Suppressor macrophage (primary cell): ENCODE measurements at places on chromosomes 1 and 21.

- DNase-seq: no peak
These were observed 12.4 kb downstream of the EIF4G3 start for GRCh38 chr1:21164266-21164665.

- DNase-seq: peak; percentile 40
These were observed 123.5 kb downstream of the PTPN14 start for GRCh38 chr1:214427871-214428277.

DNA sequence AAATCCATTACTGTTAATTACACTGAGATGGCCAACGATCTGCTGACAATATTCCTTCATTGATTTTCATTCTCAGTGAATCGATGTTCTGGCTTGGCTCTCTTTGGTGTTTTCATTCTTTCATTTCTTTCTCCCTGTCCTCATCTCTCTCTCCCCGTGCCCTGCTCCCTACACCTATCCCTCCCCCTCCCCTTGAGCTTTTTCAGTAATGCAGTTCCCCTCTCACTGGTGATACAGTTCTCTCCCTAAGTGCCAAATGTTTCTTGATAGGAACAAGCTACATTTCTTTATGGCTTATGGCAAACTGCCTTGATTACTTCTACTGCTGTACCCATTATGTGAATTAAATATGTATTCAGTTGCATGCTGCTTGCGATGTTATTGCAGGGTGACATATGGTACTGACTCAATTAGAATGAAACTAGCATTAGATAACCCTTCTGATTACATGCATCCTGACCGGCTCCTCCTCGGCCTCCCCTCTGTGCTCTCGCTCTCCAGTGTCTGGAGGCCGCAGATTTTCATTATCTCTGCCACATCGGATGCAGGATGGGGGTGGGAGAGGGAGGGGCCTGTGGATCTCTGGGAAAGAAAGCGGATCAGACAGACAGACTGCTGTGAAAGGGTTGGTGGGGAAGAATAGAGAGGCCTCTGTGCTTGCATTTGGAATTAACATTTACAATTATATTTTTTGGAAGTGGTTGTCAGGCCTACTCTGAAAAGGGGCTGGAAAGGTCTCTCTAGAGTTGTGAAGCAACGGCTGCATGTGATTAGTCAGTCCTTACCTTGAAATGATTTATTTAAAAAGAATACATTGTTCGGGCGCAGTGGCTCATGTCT, 130.9 kb downstream of the PBX1 start:
- no peak for DNase-seq

- no peak for DNase-seq
These were observed 17.2 kb downstream of the THEMIS2 start for GRCh38 chr1:27889506-27889905.

DNA sequence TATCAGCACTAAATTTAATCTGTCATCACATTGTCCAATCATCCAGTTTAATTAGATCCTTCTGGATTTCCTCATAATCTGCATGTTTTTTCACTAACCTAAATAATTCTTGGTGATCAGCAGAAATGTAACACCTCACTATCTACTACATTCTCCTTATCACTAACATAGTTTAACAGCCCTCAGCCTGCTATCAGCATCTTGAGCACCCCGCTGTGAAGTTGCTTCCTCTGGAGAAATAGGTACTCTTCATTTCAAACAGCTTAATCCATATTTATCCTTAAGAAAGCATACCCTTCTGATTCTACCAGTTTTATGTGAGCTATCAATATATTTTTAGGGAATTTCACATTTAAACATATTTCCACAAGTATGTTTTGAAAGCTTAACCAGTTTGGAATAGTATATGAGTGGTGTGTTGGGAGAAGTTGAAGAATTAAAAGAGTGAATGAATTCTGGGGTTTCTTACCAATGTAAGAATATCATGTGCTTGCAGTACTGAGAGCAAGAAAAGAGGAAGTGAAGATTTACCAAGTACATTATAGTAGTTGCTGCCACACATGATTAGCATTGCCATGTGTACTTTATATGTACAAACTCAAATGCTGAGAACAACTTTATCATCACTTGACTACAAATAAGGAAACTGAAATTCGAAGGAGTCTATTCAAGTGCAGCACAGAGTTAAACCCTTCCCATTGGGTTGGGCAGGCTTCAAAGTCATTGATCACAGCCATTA, 771.1 kb upstream of the ADGRL4 start:
- DNase-seq: no peak

- no peak for DNase-seq
These were observed 339.3 kb upstream of the NR5A2 start for GRCh38 chr1:199688133-199688676.

- DNase-seq: no peak
These were observed at the start of gene HCRTR1 for GRCh38 chr1:31617218-31617915. HCRTR1 (plus strand) TSS chr1:31617689; CDS start chr1:31619193, 1,504 bp downstream.

GRCh38 chr1:247316590-247317197, 15.0 kb downstream of the ZNF496 start:
- no peak for DNase-seq

DNA sequence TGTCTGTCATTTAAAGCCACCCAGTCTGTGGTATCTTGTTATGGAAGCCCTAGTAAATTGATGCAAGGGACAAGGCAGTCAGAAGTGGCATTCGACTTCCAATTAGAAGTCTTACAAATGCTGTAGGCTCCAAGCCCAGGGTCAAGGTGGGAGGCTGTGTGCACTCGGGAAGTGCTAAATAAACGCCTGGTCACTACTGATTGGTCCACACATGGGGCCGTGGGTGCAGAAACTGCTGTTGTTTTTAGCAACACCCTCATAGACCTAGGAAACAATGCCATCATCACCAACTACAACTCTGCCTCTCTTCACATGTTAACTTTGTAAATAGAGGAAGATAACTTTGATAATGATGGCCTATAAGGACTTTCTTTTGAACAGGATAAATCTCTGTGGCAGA, 20.2 kb upstream of the ZBTB21 start:
- DNase-seq: peak; percentile 54

GRCh38 chr1:9442278-9442846, 96.9 kb upstream of the SLC25A33 start:
- DNase-seq: no peak

- peak; percentile 82 for DNase-seq
These were observed 70.8 kb upstream of the RHOU start for GRCh38 chr1:228664399-228664914.

DNA sequence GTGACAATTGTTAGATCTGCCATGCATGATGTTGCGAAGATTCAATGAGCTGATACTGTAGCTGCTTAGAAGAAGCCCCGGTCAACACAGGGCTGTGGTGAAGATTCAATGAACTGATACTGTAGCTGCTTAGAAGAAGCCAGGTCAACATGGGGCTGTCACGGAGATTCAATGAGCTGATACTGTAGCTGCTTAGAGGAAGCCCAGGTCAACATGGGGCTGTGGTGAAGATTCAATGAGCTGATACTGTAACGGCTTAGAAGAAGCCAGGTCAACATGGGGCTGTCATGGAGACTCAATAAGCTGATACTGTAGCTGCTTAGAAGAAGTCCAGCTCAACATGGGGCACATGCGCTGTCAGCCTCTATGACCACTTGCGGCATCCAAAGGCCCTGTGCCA, 18.8 kb upstream of the BACE2 start:
- no peak for DNase-seq

- peak; percentile 71 for DNase-seq
These were observed 548 bp upstream of the CDC20 start for GRCh38 chr1:43358121-43358745.

GRCh38 chr1:204725821-204726448, 40.4 kb upstream of the LRRN2 start:
- no peak for DNase-seq

DNA sequence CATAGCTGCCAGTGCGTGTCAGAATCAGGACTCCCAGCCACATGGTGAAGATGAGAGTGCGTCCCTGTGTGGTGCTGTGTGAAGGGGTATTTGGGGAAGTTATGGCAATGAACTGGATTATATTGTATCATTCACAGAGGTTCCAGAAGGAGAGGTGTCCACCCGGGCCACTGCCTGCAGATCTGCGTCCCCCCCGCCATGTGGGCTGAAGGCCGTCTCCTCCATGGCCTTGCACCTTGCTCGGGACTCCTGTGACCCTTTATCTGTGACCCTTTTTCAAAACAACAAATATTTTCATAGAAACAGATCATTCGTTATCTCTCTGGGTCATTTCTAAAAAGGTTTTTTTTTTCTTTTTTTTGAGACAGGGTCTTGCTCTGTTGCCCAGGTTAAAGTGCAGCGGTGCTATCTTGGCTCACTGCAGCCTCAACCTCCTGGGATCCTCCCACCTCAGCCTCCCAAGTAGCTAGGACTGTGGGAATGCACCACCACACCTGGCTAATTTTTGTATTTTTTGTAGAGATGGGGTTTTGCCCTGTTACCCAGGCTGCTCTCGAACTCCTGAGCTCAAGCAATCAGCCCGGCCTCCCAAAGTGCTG, 120.2 kb upstream of the ERRFI1 start:
- DNase-seq: no peak

DNA sequence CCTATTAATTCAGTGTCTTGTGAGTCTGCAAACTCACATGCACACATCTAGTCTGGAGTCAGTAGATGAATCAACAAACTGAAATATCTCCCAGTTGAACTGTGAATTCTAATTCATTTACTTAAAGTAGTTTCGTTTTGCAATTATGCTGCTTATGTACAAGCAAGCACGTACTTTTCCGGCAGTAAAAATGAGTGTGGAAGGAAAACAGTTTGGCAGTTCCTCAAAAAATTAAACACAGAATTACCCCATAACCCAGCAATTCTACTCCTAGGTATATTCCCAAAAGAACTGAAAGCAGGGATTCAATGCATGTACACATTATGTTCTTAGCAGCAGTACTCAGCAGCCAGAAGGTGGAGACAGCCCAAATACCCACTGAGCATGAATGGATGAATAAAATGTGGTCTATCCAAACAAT, 49.3 kb downstream of the GNB1 start:
- peak; percentile 52 for DNase-seq

DNA sequence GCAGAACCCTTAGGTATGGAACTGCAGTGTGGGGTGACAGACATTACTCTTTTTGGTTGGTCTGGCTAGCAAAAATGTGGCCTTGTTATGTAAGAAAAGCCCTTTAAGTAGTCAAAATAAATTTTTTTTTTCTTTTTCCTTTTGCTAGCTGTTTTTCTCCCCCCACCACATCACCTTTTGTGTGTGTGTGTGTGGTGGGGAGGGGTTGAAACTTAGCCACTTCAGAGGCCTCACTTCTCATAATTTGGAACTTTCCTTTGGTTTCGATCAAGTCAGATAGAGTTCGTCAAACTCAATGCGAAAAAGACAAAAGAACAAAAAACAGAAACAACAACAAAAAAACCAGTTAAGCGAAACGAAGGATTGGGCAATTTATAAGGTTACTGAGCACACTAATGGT, 1.9 kb upstream of the PRMT2 start:
- DNase-seq: no peak

GRCh38 chr1:94846308-94846707, 26.2 kb downstream of the SLC44A3 start:
- DNase-seq: no peak

DNA sequence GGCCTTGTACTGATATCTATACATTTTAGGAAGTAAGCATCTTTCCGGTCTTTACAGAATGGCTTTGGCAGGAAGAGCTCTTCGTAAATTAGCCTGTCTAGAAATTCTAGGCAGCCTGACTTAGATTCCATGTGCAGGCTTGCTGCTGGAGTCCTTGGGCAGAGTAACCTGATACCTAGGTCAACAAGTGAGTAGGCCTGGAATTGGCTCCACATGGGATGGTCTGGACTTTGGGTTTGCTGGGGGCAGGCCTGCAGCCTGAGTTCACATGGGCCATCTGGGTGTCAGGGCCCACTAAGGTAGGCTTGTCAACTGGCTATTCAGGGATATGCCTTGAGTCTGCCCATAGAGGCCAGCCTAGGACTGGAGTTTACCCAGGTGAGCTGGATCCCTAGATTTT, 59.6 kb upstream of the CYYR1 start:
- DNase-seq: no peak

- DNase-seq: peak; percentile 87
These were observed at the start of gene RAB42 for GRCh38 chr1:28591708-28592320. RAB42 (plus strand) TSS chr1:28592265; CDS start chr1:28592512, 247 bp downstream.

DNA sequence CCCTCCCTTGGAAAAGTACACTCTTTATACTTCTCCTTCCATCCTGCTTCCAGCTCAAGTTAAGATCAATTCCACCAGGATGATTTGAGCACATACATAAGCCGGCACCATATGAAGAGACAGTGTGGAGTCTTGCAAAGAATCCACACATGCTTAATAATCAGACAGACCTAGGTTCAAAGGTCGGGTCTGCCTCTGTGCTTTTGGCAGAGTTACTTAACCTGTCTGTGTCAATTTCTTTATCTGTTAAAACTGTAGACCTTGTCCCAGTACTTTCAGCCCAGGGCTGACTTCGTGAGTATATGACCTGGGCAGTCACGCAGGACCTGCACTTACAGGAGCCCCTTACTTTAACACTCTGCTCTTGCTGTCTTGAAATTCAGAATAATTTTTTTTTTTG, 30.2 kb upstream of the BECN2 start:
- DNase-seq: no peak

GRCh38 chr1:78385744-78386462, 104.9 kb upstream of the PTGFR start:
- no peak for DNase-seq

DNA sequence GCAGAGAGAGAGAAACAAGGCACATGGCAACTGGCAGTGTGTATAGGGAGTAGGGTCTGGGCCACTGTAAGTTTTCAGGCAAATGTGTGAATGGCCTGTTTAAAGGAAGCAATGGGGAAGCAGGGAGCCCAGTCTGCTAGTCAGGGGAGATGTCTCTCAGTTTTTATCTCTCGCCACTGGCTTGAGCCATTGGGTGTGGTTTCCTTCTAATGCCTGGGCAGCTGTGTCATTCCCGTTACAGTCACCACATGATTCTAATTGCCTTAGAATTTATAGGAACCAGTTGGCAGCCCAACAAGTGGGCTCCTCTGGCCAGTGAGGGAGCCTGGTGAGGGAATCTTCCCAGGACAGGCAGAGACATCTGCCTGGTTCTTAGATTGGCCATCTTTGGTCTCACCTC, 182.4 kb downstream of the DISC1 start:
- peak; percentile 59 for DNase-seq

DNA sequence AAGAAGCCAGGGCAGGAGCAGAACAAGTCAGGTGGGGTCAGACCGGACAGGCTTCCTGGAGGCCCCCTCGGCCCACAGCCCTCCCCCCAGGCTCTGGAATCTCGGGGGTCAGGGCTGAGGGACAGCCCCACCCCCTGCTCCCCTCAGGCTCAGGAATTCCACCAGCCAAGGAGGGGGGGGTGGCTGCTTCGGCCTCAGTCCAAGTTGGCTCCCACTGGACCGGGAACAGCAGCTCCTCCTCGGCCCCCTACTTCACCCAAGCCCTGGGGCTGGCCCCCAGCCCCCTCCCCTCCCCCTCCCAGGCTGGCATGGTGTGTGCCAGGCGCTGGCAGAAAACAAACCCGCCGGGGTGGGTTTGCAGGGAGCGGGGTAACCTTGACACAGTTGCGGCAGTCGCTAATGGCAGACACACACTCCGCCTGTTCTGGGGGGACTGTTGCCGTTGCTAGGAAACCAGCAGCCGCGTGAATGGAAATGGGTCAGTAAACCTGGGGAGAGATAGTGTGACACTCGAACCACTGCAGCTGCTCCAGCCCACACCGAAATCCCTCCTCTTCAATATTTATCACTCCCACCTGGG, 32.4 kb downstream of the AHDC1 start:
- no peak for DNase-seq
